ENCODE measurements at places on chromosomes 12 and 14.

- no peak for DNase-seq
Measured at GRCh38 chr12:6952863-6953441, 1.8 kb downstream of the PTPN6 start.

- DNase-seq, result no peak
Measured at GRCh38 chr14:51445001-51445390, 204.9 kb downstream of the TMX1 start.

DNA sequence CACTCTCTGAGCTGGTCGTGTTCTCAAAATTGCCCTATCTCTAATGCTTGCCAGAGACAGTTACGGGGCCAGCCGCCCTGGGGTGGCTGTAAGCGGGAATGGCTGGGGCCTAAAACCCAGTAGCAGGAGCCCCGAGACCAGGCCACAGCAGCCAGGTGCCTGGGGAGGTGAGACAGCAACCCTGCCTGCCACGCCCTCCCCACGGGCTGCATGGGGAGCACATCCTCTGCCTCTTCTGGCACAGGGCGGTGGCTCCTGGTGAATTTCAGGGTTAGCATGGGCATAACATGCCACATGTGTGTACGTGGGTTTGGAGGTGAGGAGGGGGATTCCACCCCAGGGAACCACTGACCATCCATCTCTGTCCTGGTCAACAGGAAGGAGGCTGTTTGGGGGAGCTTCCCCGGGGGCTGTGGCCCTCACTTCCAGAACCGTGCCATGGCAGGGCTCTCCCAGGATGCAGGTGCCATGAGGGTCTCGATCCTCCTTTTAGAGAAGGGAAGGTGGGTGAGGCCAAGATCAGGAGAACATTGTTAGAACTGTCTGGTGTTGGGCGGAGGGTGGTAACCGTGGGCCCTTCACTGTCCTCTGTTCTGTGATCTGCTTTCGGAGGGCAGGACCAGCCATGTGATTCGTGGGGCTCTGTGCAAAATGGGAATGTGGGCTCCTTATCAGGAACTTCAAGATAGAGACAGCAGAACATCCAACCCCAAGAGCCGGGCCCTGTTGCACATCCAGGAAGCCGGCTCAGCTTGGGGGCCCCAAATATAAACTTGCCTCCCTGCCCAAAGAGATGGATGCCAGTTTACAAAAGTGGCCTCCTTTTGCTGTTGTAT lies 312.2 kb upstream of the DIO3 start:
- peak; percentile 64 for DNase-seq

DNA sequence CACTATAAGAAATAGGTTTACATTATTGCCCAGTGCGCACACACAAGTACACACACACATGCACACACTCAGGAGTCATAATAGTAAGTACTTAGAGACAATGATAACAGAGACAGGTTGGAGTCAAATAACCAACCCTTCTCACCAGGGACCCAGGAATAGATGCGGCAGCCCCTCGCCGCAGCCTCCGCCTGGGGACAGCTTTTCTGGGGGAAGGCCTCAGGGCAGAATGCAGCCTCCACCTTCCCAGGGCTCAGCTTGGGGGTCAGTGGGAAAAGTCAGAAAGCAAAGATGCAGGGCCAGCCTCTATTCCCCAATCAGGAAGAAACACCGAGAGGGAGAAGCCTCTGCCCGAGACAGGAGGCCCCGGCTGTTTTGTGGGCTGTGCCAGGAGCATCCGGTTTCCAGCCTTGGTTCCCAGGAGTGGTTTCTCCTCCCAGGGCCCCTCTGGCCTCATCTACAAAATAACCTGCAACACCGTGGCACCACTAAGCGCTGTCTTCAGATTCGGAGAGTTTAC lies 23.4 kb upstream of the EIF5 start:
- DNase-seq, result peak; percentile 42

DNA sequence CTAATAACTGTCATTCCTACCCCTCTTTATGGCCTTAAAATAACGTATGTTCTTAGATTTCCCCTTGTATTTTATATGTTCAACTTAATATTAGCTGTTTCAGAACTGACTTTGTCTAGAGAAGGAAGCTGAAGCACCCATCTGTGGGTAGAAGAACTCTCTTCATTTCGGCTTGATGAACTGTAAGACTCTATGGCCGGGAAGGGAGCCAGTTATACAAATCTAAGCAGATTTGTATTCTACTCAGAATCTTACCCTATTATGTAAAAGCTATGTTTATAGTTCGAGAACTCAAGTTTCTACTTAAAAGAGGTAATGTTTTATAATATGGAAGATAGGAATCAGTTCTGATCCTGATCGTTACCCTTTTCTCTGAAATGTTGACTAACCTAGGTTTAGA lies 390.9 kb upstream of the PRICKLE1 start:
- DNase-seq, result no peak

DNA sequence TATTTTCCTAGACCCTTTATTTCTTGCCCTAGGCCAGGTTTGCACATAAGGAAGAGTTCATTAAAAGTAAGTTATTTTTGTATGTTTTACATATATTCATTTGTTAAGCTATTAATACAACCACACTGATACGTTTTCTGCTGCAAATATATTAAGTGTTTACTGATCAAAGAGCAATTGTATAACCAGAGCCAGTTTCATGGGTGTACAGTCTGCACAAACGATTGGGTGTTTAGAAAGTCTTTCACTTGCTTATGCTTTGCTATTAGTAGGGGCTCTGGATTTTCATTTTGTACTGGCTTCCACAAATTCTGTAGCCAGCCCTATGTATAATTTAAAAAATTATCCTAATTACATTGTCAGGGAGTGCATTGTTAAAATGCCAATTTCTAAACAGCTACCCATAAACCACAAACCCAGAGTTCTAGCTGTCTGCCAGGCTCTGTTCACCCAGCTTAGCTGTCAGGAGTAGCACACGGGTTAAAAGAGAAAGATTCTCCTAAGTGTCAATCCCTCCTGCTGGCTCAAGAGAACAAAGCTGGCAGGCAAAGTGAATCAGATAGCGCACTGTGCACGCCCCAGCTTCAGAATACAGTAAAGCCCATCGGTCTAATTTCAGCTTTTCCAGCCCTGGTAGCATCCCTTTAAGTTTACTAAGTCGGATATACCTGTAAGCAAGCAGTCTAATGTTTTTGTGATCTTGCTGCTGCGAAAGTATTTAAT lies 151.0 kb upstream of the LMO3 start:
- DNase-seq, result no peak

DNA sequence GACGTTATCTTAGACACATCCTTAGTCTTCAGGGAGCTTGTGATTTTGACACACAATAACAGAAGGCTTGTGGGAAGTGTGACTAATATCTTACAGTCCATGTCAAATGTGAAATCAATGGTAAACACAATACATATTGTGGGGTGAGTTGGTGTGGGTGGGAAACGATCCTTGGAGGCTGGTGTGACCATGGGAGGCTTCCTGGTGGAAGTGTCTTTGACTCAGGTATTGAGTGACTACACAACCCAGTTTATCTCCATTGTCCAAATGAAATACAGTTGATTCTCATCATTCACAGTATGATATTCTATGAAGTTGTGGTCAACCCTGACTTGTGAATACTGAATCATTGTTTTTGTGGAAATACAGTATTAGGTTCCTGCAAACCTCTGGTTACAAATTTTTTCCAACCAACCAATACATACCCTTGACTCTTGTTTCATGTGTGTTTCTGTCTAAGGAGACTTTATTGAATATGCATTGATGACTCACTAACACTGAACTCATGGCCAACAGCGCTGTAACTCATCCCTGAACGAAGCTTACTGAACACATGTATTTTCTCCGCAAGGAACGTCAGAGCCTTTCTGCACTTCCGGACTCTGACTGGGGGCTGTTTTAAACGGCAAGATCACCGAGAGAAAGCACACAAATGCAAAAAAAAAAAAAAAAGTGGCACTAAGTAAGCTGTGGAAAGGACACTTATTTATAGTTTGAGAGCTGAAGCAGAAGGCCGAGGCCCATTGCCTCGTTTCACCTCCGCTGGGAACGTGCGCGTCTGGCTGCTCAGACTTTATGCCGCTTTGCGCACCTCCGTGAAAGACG lies 59.0 kb downstream of the CLMN start:
- DNase-seq, result no peak

DNA sequence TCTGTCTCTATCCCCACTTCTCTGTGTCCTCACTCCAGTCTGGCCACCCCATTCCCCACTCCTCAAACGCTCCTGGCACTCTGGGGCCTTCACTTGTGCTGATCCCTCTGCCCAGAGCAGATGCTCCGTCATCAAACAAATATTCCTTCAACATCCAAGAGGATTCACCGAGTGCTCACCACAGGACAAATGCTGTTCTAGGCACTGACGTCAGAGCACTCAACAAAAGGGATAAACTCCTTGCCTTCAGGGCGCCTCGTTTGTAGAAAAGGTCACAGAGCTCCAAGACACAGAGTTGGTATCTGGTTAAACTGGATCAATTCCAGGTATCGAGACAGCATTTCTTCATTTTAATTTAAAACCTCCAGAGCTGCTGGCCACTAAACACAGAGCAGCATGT lies 35.3 kb downstream of the PSMC1 start:
- DNase-seq, result no peak

DNA sequence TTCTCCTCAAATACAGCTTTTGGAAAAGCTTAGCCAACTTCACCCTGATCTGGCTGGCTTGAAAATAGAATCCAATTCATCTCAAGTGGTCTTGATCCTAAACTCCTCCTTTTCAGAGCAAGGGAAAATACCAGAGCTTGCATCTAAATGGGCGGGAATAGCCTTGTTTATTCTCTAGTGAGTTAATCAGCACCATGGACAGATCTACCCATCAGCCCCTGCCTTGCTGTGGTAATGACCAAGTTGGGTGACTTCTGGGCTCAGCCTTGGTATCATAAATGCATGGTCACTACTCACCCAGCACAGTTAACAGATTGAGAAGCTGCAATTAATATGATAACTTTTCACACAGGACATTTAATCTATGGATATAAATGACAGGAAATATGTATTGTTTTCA lies 196.6 kb downstream of the GLT1D1 start:
- DNase-seq, result no peak

GRCh38 chr12:64058541-64059265 lies 163.4 kb downstream of the KICS2 start:
- no peak for DNase-seq

GRCh38 chr12:59698600-59698999 lies 102.8 kb downstream of the SLC16A7 start:
- no peak for DNase-seq

DNA sequence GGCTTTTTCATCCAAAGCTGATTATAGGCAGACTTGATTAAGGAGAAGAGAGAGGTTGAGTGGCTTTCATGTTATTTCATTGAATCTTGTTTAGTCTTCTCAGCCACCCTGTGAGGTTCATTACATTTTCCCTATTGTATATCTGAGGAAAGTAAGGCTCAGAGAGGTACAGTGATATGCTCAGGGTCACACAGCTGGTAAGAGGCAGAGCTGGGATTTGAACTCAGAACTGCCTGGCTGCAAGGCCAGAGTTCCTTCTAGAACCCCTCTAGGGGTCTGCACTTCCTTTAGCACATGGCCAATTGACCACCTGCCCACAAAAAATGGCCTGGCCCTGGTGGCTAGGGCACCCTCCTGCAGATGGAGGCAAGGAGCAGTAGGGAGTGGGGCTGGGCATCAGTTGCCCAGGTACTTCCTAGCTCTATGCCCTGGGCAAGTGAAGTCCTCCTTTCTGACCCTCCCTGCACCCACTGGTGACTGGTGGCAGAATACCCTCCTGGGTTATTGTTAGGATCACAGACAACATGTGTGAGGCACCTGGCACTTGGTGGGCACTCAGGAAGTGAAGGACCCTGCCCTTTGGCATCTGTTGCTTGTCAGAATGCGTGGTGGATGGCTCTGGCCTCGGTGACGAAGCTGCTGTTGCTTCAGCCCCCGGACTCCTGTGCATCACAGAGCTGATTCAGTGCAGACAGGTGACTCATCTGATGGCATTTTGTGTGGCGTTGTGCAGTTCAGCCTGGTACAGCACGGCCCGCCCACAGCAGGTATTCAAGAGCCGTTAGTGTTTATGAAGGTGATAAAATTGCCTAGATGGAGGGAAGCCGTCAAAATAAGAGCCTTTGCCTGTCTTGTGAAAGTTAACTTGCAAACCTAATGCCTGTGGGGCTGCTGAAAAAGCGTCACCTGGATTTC lies 115.8 kb downstream of the SLC25A47 start:
- DNase-seq, result peak; percentile 98

- DNase-seq, result no peak
Measured at GRCh38 chr12:29726321-29726692, 57.4 kb downstream of the TMTC1 start.

DNA sequence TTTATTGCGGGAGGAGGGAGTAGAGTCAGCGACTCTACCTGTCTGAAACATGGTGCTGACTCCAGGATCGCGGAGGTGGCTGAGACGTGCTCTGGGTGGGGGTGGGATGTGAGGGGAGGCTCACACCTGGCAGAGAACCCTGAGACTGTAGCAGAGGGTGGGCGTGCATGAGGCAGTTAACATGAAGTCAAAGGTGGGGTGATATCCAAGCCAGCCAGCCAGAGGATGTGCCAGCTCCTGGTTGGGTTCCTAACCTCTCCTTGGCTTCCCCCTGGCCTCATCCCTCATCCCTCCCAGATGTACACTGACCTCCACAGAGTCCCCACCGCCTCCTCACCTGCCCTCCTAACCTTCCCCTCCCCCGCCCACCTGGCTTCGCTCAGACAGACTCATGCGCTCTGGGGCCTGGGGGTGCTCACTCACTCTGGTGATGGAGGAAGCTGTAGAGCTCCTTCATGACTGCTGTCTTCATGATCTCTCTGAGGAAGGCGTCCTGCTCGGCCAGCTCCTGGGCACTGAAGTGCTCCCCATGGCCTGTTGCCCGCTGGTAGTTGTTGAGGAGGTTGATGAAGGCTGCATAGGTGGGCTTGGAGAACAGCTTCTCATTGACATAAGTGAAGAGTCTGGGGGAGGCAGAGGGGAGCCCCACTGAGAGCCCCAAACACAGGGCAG lies 9.3 kb downstream of the ENDOU start:
- DNase-seq, result no peak

- DNase-seq, result no peak
Measured at GRCh38 chr12:88416786-88417185, 163.5 kb downstream of the KITLG start.

GRCh38 chr12:59929110-59929509 lies 333.3 kb downstream of the SLC16A7 start:
- DNase-seq, result peak; percentile 78

GRCh38 chr14:76089575-76089974 lies 62.1 kb upstream of the GPATCH2L start:
- DNase-seq, result no peak

DNA sequence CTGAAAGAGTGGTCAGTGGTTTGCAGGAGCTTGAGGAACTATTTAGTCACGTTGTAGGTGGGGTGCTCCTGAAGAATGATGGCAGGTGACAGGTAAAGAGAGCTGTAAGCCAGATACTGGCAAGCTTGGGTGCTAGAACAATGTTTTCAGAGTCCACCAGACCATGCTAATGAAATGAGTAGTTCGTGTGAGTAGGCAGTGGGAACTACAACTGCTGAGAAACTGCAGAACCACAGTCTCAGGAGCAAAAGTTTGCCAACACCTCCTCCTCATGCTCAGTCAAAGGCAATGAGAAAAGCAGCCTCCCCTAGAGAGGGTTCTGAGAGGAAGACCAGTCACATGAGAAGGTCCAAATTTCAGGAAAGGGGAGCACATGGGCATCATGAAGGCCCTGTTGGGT lies 91.3 kb downstream of the PRKD1 start:
- no peak for DNase-seq

Measured in RWPE2 (cell line).